ENCODE measurements at places on chromosomes 2 and 18. TPM values are rescaled to one million over a fixed set of nuclear protein-coding genes. Genes with fewer than 3 reads are reported as not detected.
A peak's percentile ranks its signal among the peaks of the same experiment; 100 is the strongest.

Gene LYPD6B
- total RNA-seq: not detected

DNA sequence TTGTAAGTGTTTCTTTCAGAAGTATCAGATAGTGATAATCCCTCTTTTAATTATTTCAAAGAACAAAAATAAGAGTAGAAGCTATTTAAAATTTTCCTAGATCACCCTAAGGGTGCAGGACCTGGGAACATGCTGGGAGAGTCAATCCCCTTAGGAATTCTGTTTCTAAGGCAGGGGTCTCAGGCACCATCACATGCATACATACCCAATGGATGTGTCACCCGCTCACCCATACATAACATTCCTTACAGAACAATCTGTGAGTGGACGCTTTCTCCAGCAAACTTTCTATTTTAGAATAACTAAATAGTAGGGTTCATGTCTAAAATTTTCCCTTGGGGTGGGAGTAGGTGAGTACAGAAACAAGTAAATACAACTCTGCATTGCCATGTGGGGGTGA, 8.4 kb downstream of the DSEL start:
- DNase-seq: no peak

DNA sequence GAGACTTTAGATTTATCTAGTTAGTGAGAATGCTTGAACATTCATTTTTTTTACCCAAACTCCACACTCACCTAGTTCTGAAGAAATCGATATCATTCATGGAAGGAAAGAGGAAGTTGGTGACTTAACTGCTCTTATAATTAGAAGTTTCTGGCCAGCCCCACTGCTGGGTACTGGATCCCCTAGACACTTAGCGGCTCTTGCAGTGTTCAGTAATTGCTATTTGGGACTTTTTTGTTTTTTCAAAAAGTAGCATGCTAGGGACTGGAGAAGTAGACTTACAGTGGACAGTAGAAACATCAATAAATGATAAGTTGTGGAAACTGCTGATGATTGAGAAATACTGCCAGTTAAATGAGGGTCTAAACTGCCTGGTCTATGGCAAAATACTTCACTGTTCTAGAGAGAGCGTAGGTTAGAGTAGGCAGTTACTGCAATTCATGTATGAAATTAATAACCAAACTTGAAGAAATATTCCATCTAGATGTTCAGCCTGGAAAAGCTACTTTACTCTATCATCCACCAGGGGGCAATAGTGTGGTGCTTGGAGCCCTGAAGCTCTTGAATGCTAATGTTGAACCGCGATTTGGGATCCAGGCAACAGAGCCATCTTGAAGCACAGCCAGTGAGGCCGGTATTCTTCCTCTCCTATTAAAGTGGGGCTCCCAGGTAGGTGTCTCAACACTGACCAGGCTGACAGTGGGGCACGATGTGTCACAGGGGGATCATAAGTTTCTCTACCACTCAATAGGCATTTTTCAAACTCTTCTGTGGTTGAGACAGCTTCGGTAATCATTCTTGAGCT, 146.1 kb upstream of the SESTD1 start:
- no peak for DNase-seq

- no peak for DNase-seq
These were observed 21.0 kb downstream of the INPP4A start for GRCh38 chr2:98465456-98466226.

DNA sequence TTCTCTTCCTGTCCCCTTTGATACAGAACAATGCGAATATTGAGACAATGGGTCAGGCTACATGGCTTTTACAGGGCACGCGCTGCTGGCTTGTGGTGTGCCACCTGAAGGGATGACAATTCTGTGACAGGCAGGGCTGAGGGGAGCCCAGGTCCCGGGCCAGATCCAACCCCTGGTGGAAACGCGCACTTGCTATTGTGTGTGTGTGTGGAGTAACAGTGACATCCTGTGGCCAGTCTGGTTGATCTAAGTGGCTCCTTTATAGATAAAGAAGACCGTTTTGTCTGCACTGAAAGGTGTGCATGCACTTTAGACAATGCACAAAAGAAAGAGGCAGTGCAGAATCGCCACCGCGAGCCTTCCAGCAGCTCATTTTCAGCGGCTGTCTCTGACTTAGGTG, 273.6 kb downstream of the HRH4 start:
- peak; percentile 86 for DNase-seq

DNA sequence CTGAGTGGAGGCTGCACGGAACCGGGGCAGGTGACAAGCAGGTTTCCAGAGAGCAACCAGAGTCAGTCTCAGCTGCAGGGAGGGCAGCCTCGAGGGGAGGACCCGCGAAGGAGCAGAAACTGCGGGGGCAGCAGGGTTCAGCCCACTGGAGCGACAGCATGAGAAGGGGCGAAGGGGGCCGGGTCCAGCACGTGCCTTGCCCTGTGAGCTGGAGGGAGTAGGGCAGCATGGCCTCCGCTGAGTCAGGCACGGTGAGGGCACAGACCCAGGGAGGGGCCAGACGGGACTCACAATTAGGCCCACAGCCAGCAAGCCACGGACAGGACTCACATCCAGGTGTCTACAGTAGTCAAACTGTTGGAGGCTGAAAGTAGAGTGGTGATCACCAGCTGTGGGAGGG, 22.7 kb upstream of the ATP9B start:
- no peak for DNase-seq

Data from esophagus muscularis mucosa (tissue), 4 donors.